ENCODE measurements at places on chromosomes 2 and 18.

DNA sequence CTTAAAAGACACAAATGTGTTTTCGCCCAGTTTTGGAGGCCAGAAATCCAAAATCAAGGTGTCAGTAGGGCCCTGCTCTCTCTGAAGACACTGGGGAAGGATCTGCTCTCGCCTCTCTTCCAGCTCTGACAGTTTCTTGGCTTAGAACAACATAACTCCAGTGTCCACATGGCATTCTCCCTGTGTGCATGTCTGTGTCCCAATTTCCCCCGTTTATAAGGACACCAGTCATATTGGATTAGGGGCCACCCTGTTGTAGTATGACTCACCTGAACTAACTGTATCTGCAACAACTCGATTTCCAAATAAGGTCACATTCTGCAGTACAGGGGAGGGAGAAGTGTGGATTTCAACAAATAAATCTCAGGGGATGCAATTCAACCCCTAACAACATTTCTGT is 263.2 kb downstream of the SS18 start:
- DNase-seq: no peak

GRCh38 chr2:205660521-205661124 is 21.7 kb upstream of the NRP2 start:
- no peak for DNase-seq

- DNase-seq: no peak
Measured at GRCh38 chr2:173653432-173653805, 298.7 kb downstream of the CDCA7 start.

DNA sequence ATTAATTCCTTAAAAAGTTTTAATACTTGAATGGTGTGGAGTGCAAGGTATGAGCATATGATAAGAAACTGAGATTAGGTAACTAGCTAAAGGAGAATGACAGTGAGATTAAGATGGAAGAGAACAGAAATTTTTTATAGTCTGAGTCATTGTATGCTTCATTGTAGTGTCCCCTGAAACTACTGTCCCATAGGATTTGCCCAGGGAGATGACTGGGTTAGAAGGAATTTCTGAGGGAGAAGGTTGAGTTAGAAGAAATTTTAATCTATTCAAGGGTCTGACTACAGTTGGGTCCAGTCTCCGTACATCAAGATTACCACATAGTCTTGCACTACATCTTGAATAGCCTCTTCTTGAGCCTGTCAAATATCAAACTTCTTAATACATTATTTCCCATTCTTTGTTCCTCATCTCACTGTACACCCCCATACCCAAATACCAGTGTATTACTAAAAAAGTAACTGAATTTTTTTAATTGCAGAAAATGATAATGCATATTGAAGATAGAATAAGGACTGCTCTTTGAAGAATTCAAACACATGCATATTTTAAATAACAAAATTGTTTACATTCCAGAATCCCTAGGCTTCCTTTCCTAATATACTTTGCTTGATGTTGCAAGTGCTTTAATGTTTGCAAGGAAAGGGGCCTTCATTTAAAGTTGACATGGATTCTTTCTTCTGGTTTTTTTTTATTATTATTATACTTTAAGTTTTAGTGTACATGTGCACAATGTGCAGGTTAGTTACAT is 314.3 kb upstream of the COL3A1 start:
- DNase-seq: no peak

All from ascending aorta (tissue), 2 donors.